ENCODE measurements at places on chromosomes 12 and 14.

GRCh38 chr12:24697295-24697694 lies 251.6 kb downstream of the BCAT1 start:
- DNase-seq, result no peak

DNA sequence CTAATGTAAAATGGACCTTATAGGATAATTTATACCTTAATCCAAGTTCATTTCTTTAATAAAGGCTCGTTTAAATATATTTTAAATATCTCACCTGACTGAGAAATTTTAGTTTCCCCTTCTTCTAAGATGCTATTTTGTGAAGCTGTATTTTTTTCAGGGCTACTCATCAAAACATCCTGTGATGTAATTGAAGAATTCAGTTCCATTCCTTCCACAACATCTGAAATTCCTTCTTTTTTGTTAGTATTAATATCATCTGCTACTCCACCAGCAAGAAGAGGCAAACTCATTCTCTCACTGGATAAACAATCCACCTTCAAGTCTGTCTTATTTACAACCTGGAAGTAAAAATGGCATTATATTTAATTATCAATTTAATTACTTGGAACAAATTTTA lies 22.5 kb downstream of the LGALS3 start:
- no peak for DNase-seq

DNA sequence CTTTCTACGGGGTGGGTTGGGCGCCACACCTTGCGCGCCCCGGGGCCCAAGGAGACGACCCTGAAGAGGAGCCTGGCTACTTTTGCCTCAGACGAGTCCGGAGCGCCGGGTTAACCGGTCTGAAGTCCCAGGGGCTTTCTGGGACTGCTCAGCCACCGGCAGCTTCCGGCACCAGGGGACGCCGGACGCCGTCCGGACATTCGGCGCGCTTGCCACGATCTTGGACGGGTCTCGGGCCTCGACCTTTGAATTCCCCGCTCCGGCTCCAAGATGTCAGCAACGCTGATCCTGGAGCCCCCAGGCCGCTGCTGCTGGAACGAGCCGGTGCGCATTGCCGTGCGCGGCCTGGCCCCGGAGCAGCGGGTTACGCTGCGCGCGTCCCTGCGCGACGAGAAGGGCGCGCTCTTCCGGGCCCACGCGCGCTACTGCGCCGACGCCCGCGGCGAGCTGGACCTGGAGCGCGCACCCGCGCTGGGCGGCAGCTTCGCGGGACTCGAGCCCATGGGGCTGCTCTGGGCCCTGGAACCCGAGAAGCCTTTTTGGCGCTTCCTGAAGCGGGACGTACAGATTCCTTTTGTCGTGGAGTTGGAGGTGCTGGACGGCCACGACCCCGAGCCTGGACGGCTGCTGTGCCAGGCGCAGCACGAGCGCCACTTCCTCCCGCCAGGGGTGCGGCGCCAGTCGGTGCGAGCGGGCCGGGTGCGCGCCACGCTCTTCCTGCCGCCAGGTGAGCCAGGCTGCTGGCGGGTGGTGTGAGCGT lies at the start of gene ACOT4:
Gene ACOT4 (plus strand): TSS at position 184 of the 760 bp plus-strand sequence. CDS start 87 bp downstream, at position 271.
- no peak for DNase-seq

DNA sequence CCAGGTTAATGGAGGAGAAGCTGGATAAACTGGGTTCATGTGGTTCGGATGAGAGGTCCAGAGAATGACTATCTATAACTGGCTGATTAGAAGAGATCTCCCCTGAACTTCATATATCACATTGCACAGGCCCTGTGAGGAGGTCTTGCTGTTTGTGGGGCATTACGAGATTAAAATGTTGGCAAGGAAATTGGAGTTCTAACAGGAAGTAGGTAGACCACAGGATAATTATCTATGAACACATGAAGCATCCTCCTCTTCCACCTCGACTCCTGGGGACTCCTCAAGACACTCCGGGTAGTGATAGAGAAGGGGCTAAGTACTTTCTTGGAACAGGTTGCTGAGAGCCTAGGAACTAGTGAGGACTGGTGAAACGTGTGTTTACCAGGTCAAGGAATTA lies 418.8 kb downstream of the KCNH5 start:
- no peak for DNase-seq
